Right cardiac atrium (tissue), 5 donors: ENCODE measurements at places on chromosomes 7 and 10. TPM values are rescaled to one million over a fixed set of nuclear protein-coding genes. Genes with fewer than 3 reads are reported as not detected.

DNA sequence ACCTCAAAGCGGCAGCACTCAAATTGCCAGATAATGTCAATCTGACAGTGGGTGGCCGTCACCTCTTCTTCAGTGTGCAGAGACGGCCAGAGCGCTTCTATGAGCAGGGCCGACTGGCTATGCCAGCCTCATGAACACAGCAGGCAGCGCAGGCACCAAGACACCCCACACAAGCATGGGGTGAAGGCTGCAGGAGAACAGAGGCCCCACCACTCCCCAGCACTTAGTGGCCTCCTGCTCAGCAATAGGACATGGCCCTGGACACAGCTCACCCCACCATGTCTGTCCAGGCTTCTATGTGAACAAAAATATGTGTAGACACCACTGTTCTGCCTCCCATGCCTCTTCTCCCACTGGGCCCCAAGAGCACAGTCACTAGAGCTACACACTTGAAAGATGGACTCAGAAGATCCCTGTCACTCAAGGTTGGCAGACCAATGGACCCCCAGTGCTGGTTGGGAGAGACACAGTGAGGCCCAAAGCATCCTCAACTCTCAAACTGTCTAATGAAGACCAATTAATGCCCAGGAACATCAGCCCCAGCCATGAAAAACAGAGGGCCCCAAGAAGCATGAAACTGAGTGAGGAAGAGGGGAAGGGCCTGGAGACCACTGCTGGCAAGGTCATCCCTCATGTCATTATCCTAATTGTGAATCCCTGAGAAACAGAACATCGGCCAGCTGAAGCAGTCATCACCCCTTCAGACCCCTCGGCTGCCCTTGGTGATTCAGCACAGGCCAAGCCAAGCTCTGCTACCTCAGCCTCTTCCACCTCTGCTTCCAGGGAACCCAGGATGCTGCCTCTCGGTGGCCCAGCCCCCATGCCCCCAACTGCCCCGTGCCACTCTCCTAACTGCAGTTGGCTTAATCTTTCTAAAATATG lies 77.7 kb downstream of the GRID1 start:
- DNase-seq = no peak

DNA sequence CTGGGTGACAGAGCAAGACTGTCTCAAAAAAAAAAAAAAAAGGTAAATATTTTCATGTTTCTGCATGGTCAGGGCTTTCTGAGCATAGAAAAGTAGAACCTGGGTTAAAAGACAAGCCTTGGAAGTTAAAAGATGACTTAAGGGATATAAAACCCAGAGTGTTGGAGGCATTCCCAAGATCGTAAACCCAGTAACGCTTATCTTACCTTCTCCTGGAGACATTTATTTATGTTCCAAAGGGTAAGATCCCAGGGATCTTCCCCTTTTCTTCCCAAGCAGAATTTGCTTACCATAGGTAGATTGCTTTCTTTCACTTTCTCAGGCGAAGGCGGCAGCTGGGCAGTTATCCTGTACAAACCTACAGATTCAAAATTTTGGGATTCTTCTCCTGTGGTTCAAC lies 22.2 kb downstream of the SUGCT start:
- DNase-seq = no peak

STMP1 gene
- total RNA-seq = 27.4 TPM

DNA sequence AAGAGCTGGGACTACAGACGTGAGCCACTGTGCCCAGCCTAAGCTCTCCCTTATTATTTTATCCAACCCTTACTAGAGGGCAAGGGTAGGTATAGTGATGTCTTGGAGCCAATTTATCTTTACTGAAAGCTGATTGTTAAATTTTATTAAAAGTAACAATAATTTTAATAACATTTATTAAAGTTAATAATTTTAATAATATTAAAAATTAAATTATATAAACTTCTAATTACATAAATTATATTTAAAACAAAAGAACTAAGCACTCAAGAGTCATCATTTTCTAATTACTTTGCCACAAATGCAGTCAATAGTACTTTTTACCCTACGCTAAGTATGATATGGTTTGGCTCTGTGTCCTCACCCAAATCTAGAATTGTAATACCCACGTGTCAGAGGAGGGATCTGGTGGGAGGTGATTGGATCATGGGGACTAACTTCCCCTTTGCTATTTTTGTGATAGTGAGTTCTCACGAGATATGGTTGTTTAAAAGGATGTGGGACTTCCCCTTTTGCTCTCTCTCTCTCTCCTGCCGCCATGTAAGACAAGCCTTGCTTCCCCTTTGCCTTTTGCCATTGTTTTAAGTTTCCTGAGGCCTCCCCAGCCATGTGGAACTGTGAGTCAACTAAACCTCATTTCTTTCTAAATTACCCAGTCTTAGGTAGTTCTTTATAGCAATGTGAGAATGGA lies 58.4 kb upstream of the ETV1 start:
- DNase-seq = no peak
